ENCODE measurements at places on chromosomes 7 and 10. TPM values are rescaled to one million over a fixed set of nuclear protein-coding genes. Genes with fewer than 3 reads are reported as not detected.

ZNF239 gene
- total RNA-seq, result 4.7 TPM

IL2RA gene
- not detected for total RNA-seq

DNA sequence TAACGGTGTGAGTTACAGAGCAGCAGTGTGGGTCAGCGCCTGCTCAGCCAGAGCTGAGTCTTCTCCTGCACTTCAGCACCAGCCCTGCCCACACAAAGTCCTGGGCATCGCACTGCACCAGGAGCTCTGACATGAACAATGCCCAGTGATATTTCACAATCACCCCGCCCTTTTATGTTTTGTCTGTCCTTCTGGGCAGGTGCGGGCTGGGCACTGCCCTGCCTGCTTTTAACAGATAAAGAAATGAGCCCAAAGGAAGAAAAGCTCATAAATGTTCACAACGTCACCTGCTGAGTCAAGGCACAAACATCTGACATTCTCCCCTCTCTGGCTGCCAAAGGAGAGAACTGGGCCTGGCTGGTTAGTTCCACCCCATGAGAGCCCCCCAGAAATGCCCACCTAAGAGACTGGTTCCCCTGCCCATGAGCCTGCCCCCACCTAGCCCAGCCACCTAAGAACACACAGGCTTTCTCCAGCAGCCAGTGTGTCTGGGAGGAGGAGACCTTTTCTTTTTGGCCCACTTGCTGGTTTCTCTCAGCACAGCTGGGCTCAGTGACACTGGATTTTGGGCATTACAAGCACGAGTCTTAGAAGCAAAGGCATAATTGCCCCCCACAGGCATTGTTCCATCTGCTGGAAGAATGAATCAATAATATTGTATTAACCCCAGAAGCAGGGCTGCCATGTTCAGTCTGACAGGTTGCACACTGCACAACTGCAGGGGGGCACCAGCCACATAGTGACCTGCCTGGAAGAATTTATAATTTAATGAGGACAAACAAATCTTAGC, 22.3 kb downstream of the CALML3 start:
- no peaks in the 10 kb centered on the region for H3K27me3 ChIP-seq
- H3K4me3 ChIP-seq, result no peak overlapping the region
- H3K4me1 ChIP-seq, result peaks cover 57% of the 10 kb centered on the region
- peak overlapping the region; percentile 90 for H3K27ac ChIP-seq

MET gene
- 55.0 TPM for total RNA-seq

GIMAP4 gene
- total RNA-seq, result not detected

GRCh38 chr7:155802906-155803417, 9.3 kb downstream of the SHH start:
- H3K36me3 ChIP-seq, result no peaks in the 10 kb centered on the region
- DNase-seq, result no peak
- peaks cover 9% of the 10 kb centered on the region for H3K4me1 ChIP-seq

NACAD gene
- 0.72 TPM for total RNA-seq

Measured in osteoblast (primary cell).